ENCODE measurements at places on chromosomes 7 and 10.

GRCh38 chr10:2933924-2934323 is 133.4 kb upstream of the PFKP start:
- DNase-seq, result peak; percentile 67

DNA sequence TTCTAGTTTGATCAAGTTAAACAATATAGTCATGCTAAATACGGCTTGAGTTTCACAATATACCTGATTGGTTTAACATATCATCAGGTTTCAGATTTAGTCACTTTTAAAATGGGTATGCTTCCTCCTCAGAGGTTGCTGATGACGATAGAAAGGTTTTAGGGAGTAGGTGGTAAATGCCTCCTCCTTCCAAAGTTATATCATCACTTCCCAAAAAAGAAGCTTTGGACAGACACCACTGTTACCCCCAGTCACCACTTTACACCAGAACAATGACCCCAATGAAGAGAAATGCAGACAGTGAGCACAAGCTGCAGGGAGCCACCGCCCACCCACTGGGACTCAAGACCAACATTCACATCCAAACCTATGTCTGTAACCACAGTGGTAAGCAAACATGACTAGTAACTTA is 244.6 kb downstream of the SORCS1 start:
- DNase-seq, result no peak

- DNase-seq, result no peak
Observed at GRCh38 chr7:4067476-4067760, 614.7 kb upstream of the FOXK1 start.

GRCh38 chr7:125059861-125060456 is 130.3 kb upstream of the POT1 start:
- DNase-seq, result no peak

- DNase-seq, result no peak
Observed at GRCh38 chr7:8296362-8296659, 34.3 kb upstream of the ICA1 start.

GRCh38 chr7:29921404-29922010 is 68.1 kb downstream of the SCRN1 start:
- DNase-seq, result peak; percentile 34

DNA sequence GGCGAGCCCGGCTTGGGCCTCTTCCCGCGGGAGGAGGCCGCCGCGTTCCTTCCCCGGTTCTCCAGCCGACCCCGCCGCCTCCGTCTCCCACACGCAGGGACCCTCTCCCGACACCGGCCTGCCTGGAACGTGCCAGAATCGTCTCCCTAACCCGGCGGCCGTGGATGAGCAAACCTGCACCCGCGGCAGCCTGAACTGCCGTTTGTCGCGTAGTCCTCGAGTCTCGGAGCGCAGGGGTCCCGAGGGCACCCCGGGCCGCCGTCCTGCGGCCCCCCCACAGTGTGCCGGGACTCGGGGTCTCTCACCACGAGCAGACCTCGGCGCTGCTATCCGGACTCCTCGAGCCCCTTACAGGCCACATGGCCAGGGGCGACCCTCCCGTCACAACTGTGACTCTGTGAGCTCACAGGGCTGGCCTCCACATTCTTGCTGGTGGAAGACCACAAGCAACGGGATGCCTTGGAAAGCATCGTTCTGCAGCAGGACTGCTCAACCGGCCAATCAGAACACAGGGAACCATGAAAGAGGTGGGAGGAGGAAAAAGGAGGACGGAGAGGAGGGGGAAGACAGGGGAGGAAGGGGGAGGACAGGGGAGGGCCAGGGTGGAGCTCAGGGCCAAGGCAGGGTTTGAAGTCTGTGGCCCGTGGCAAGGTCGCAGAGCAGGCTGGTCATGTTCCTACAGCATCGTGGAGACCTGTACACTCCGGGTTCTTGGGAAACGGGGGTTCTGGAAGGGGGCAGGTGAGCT is 276.9 kb downstream of the DNAJB6 start:
- no peak for DNase-seq

- DNase-seq, result peak; percentile 44
Observed at GRCh38 chr7:151017953-151018420, 6.3 kb downstream of the ATG9B start.

GRCh38 chr10:60310740-60311139 is 78.9 kb downstream of the ANK3 start:
- DNase-seq, result no peak

DNA sequence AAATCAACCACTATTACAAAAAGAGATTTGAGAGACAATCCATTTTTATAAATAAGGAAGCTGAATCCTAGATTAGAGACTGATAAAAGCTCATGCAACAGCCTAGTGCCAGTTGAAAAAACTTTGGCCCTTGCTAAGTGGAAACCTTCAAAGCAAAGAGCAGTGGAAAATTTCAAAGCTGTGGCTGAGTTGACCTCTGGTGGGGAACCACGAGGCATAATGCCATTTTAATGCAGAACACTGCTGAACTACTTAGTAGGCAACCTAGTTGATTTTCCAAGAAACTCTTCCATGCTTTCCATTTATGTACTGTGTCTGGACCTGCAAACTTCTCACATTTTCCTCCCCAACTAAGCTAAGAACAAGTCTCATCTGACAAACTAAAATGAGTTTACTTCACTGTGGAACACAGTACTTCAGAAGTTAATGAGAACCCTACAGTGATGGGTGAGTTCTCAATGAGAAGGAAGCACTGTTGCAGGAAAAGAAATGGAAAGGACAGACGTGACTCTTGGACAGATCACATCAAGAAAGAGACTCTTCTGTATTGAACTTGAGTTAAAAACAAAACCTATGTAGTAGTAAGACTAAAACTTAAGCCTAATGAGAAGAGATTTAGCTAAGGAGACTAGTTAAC is 19.5 kb downstream of the FZD9 start:
- DNase-seq, result no peak

- no peak for DNase-seq
Observed at GRCh38 chr7:1981878-1982230, 250.9 kb downstream of the MAD1L1 start.

GRCh38 chr10:10995120-10995519 is 22.6 kb upstream of the CELF2 start:
- DNase-seq, result no peak

DNA sequence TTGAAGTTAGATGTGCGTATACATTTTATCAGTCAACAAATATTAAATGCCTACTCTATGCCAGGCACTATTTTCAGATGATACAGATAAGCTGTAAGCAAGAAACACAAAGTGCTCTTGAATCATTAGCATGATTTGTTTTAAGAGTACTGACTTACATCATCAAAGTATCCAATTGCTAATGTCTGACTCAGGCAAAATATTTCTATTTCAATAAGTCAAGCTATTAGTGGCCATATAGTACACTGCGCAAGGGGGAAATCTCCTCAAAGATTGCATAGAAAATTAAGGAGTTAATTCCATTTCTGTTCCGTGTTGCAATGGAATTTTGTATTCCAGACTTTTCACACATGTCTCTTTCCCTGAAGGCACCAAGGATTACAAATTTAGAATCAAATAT is 46.1 kb upstream of the DNAJC1 start:
- DNase-seq, result no peak

DNA sequence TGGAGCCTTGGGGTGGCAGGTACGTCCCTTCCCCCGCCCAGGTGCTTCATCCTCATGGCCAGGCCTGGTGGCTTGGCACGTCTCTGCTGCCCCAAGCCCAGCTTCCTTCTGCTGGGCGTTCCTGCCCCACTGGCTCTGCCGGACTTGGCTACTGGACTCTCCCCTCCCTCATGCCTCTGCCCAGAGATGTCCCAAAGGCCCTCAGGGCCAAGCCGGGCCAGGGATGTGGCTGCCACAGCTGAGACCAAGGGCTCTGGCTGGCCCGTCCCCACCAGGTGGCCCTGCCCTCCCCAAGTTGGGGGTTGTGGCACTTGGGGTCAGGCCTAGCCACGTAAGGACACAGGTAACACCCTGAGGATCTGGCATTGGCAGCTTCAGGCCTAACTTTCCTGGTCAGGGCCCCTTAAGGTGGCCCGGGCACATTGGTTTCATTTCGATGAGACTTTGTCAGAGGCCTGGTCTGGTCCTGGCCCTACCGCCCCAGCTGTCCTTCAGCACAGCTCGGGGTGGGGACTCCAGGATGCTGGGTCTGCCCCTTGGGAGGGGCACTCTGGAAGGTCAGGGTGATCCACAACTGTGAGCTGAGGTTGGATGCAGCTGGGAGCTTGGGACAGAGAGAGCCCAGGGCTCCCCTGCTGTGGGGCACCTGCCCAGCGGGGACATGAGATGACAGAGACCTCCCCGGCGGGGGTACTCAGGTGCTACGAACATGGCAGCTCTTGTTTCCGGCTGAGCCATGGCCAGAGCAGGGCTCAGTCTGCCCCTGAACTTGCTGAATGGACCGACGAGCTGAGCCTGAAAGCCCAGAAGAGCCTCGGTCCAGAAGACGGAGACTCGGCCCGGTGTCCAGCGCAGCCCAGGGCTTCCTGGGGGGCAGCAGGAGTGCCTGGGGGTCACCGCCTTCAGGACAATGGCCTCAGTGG is 2.9 kb downstream of the BHLHA15 start:
- DNase-seq, result no peak

DNA sequence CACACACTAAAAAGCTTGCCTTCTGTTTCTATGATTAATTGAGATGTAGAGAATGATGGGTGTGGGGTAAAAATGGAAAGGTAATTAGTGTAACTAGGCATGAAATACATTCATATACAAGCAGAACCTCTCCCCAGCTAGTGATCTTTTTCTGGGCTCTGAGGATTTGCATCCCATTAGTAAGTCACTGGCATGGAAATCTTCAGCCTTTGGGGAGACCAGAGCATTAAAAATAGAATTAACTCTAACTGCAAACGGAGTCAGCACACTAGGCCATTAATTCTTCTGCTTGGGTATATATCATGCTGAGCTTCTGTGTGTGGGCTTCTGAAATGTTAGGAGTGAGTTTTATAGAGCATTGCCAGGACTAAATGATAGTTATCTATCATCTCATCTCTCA is 128.9 kb downstream of the HDAC9 start:
- DNase-seq, result no peak

DNA sequence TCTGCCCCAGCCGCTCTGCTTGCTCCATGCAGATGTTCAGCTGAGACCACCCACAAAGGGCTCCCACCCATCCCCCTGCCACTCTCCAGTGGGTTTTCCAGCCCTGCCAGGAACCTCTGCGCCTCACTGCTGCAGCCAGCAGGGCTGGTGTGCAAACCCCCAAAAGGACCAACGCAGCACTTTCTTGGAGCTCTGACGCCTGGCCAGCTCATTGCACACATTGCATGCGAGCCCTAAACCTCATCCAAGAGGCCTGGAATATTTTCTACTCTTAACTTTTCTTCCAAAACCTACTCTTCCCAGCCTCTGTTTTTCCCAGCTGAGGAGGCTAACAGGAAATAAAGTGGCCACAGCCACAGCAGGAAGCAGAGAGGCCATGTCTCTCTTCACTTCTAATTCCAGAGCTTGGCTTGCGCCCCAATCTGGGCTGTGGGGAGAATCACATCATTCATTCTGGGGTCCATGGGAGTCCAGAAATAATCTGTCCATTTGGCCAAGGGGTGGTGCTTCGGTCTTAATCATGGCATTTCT is 4.6 kb upstream of the FAM170B start:
- no peak for DNase-seq

- no peak for DNase-seq
Observed at GRCh38 chr10:67282871-67283270, 357.0 kb downstream of the LRRTM3 start.

DNA sequence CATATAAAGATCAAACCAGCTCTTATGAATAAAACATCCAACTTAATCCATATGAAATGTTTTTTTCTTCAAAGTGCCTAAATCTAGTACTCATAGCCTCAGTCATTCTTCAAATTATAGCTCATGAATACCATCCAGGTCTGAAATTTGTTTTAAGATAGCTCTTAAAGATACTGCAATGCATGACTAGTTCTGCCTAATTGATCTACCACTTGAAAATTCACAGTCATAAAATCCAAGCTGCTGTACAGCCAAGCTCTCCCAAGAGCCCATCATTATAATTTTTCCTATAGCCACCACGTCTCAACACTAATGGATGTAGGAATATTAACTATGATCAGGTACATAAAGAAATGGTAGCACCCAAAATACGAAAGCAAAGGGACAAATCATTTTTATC is 87.9 kb upstream of the RNF148 start:
- no peak for DNase-seq

GRCh38 chr10:60377955-60378354 is 11.7 kb downstream of the ANK3 start:
- no peak for DNase-seq

DNA sequence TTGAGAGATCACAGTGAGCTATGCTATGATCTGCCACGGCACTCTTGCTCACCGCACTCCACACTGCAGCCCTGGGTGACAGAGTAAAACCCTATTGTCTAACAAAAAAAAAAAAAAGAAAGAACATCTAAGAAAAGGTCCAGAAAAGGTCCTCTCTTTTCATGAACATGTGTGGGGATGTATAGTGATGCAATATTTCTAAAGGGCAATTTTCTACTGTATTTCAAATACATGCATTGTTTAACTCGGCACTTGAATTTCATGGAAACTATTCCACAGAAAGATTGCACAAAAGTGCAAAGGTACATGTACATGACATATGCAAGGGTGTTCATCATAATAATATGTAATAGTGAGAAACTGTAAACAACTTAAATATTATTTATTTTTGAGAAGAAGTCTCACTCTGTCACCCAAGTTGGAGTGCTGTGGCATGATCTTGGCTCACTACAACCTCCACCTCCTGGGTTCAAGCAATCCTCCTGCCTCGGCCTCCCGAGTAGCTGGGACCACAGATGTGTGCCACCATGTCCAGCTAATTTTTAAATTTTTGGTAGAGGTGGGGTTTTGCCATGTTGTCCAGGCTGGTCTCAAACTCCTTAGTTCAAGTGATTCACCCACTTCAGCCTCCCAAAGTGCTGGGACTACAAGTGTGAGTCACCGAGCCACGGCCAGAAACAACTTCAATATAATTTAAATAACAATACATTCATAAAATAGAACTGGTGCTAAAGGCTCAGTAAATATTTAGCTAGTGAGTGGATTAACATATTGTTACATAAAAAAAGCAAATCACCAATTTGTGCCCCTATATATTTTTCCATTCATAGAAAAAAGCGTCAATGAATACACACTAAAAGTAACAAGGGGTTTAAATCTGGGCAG is 1.3 kb upstream of the PPRC1 start:
- DNase-seq, result no peak

DNA sequence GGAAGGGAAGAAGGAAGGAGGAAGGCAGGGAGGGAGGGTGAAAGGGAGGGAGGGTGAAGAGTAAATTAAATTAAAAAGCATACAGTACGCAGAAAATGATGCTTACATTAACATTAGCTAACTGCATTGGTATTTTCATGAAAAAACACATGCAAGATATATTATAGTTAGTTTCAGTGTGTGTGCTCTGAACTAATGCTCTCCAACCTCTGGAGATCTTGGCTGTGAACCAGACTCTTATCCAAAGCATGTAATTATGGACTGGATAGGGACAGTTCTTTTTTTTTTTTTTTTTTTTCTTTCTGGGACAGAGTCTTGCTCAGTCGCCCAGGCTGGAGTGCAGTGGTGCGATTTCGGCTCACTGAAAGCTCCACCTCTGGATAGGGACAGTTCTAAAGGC is 357.0 kb downstream of the FRMD4A start:
- DNase-seq, result no peak
